ENCODE measurements at places on chromosomes 1 and 21.

DNA sequence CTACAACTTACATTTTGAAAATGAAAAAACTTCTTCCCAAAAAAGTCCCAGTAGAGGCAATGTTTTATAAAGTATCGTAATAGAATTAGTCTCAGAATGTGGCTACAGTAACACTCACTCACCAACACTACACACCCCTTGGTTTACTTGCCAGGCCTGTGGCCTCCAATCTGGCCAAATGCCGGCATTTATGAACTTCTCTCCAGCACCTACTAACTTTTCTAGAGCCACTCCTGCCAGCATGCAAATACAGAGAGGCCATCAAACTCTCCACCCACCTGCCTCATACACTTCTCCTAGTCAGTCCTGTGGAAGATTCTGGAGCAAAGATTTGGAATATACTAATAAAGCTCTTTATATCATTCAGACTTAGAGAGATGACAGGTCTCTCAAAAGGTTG is 32.3 kb downstream of the STPG1 start:
- no peak for DNase-seq

- no peak for DNase-seq
Observed at GRCh38 chr1:44907893-44908292, 64.8 kb upstream of the PTCH2 start.

DNA sequence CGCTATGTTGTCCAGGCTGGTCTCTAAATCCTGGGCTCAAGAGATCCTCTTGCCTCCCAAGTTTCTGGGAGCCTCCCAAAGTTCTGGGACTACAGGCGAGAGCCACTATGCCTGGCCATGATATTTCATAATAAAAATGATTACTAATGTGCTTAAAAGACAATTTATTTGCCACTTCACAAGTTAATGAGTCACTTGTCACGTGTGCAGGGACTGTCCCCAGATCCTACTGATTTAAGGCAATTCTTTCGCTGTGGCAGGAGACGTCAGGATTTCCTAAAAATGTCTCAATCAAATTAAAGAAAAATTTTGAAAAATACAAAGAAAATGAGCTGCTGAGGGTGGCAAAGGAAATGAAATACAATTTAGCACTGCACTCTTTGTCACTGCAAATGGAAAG is 43.5 kb downstream of the B3GALNT2 start:
- no peak for DNase-seq

GRCh38 chr1:89460325-89460724 is 64.3 kb upstream of the LRRC8B start:
- DNase-seq, result no peak

DNA sequence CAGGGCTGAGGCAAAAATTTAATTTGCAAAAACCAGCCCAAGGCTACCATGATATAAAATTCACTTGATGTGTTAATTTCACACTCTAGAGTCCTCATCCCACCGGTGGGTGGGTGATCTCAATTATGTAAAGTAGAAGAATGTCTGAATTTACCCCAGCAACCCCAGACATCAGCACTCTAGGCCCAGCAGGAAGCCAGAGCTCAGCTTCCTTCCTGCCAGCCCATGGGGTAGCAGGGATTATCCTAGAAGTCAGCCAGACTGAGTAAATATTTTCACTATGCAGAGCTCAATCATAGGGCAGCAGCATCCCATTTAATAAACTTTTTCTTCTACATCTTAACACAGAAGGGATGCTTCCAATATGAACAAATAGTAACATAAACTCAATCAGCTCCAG is 71.0 kb downstream of the SIPA1L2 start:
- no peak for DNase-seq

DNA sequence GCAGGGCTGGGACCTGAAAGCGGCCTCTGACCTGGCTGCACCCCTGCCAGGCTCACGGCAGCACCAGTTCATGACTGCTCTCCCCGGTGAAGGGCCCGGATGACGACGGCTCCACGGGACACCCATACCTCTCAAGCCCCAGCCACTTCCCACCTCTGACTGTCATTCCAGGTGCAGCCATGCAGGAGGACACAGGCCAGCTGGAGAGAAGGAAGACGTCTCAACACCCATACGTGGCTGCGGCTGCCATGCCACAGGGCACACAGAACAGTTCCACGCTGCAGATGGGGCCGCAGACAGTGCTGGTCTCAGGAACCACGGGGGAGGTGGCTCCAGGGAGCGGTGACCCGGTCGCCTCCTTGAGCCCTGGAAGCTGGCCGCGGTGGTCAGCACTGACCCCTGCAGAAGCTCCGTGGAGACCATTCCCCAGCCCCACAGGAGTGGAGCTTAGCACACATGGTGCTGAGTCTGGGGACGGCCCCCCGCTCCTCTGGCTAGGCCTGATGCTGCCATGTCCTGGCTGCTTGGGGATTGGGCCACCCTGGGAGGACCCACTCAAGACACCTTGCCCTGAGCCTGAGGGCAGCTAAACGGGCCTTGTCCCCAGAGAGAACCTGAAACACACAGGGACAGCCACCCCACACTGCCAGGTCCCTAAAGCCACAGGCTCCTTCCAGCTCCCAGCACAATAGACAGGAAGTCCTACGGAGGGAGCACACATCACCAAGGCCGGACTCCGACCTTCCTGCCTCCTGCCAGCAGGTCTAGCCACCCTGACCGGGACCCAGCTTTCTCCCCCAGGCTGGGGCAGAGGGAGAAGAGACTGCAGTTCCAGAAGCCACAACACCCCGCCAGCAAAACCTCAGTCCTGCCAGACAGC is 8.6 kb downstream of the WNT9A start:
- no peak for DNase-seq

DNA sequence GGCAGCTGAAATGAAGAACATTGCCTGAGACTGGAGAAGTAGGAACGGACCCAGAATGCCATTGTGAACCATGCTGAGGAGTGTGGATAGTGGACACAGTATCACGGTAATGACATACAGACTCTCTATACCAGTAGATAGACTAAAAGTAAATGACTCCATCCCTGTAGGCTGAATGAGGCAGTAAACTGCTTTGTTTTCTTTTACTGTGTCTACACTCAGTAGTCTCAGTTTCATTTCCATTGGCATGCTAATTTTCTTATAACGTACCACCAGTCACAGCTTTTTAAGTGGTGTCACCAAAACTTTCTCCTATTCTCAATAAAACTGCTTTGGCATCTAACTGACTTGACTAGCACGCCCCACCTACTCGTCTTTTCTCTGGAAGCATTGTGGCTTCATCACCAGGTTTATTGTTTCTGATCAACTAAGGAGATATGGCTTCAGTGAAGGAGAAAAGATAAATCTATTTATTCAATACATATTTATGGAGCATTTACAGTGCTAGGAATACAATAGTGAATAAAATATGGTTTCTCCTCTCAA is 8.4 kb upstream of the ZNF697 start:
- DNase-seq, result no peak

- DNase-seq, result no peak
Observed at GRCh38 chr1:10299151-10299550, 88.8 kb downstream of the KIF1B start.

GRCh38 chr1:42209526-42210251 is 45.1 kb upstream of the GUCA2A start:
- DNase-seq, result no peak

Data from hepatic stellate cell (primary cell).